Upper lobe of right lung (tissue), 1 donor: ENCODE measurements at places on chromosomes 2 and 18. TPM values are rescaled to one million over a fixed set of nuclear protein-coding genes. Genes with fewer than 3 reads are reported as not detected.

POLE4 gene
- 59.8 TPM for total RNA-seq

PSMD1 gene
- 59.0 TPM for total RNA-seq

- H3K4me3 ChIP-seq: peak within 1 kb of the TSS; percentile 61
- peaks cover 7% of the 10 kb centered on the region for H3K36me3 ChIP-seq
- H3K27ac ChIP-seq: peak within 1 kb of the TSS; percentile 80
Observed at GRCh38 chr2:219572237-219573001, at the start of gene INHA. TSS of gene INHA (plus strand) at chr2:219572310. CDS start at chr2:219572375, 65 bp downstream.

DNA sequence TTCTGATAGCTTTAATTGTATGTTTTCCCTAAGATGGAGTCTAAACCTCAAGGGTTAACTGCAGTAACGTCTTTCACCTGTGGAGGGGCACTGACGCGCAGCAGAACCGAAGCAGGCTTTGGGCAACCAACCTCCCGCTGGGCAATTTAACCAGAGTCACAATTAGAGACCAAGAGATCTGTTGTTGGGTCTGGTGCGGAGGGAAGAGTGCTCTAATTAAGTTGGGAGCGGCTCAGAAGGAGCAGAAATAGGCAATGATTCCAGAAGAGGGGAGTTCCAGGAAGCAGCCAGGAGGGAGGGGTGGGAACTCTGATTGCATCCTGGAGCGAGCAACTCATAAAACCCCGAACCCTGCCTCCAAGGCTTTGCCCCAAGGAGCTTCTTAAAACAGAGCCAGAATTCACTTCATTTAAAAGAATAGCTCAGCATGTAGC lies 245.8 kb downstream of the PAX3 start:
- no peak for DNase-seq
- no peaks in the 10 kb centered on the region for H3K4me1 ChIP-seq
- no peak overlapping the region for H3K4me3 ChIP-seq
- H3K27ac ChIP-seq: no peak overlapping the region

DNA sequence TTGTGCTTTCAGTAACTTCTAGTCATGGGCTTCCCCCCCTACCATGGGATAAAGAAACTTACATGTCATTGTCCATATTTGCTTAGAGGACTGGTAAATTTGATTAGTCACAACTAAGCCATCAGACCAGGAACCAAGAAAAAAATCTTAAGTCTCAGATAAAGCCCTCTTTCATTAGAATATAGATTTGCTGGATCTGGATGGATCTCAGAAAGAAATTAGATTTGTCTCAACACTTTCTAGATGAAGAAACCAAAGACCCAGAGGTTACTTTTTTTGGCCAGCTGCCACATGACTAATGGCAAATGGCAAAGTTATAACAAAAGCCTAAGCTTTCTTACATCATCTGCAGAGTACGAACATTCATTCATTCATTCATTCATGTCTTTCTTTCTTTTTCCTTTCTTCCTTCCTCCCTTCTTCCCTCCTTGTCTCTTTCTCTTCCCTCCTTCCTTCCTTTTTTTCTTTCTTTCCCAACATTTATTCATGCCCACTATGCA lies 60.2 kb downstream of the CDCA7 start:
- no peak overlapping the region for H3K4me3 ChIP-seq
- H3K27me3 ChIP-seq: peaks cover 5% of the 10 kb centered on the region
- H3K4me1 ChIP-seq: no peaks in the 10 kb centered on the region
- no peak for DNase-seq
- H3K27ac ChIP-seq: no peak overlapping the region

GRCh38 chr2:41912776-41913175 lies 135.0 kb upstream of the PKDCC start:
- H3K4me1 ChIP-seq: no peaks in the 10 kb centered on the region
- no peaks in the 10 kb centered on the region for H3K27me3 ChIP-seq
- H3K36me3 ChIP-seq: no peaks in the 10 kb centered on the region
- DNase-seq: no peak
- H3K4me3 ChIP-seq: no peak overlapping the region

DNA sequence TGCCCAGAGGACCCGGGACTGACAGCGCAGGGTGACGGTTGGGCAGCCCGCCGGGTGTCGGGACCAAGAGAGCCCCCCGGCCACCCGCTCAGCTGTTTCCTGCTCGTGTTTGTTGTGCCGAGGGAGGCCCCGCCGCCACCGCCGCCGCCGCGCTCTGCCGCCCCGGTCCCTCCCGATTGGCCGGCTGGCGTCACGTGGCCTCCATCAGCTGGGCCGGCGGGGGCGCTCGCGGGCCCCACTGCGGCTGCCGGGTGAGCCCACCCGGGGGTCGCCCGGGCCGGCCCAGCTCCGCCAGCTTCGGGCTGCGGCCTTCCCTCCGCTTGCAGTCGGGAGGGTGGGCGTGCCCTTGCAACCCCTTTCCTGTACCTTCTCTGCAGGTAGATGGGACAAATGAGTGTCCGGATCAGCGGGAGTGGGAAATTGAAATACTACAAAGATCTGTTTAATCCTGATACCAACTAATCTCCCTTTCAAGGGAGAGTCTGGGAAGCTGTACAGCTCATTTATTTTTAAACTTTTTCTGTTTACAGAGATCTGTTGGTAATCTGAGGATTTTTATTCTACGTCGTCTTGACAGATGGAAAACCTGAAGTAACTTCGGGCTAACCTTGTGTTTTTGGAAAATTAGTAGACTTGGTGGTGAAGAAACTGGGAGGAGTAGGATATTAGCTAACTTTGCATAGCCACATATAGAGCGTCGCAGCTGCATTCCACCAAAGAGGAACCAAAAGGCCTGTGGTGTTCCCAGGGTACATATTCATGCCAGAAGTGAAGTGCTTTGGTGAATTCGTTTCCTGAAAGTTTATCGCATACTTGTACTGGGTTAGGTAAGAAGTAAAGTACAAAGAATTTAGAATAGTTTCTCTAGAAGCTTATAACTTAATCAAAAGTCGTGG lies 1.2 kb downstream of the YPEL5 start:
- peaks cover 44% of the 10 kb centered on the region for H3K4me1 ChIP-seq
- H3K36me3 ChIP-seq: peaks cover 8% of the 10 kb centered on the region
- peak; percentile 92 for DNase-seq
- peak overlapping the region; percentile 99 for H3K27ac ChIP-seq
- H3K4me3 ChIP-seq: peak overlapping the region; percentile 96
- no peaks in the 10 kb centered on the region for H3K27me3 ChIP-seq
